ENCODE measurements at places on chromosomes 7 and 10.

DNA sequence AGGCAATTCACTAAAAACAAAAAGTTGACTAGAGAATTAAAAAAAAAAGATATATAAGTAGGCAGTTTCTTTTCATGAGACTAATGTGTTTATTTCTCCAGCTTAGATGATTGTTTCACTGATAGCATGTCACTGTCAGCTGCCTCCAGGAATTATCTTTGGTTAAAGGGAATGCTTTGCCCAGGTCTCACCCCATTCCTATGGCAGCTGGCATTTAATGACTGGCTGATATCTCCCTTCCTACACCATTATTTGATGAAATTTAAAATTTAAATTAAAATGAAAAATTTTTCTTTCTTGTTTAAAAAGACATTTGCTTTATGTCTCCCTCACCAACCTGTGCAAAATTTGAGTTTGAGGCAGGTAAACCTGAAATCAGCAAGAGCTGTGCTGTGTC lies 214.5 kb upstream of the PRSS1 start:
- DNase-seq = no peak

GRCh38 chr7:67484244-67484751 lies 487.7 kb downstream of the TYW1 start:
- peak; percentile 61 for DNase-seq

GRCh38 chr10:128280271-128280670 lies 154.0 kb upstream of the MKI67 start:
- DNase-seq = no peak

DNA sequence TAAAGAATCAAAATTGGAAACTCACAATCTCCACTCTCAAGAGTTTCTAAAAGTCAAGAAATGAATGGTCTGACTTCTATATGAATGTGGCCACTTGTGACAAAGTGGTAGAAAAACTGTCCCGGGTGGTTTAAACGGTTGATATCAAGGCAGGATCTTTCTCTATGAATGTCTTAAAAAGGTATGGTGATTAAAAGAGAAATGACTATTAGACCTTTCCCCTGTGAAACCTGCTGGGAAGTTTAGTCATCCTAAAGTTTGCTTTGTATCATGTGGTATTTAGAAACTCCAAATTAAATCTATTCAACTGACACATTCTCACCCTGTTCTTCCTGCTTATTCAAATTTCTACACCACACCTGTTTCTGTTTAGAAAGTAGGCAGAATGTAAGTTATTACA lies 492.5 kb downstream of the XPNPEP1 start:
- no peak for DNase-seq

- DNase-seq = no peak
Observed at GRCh38 chr10:15118615-15119014, 21.5 kb downstream of the RPP38 start.

DNA sequence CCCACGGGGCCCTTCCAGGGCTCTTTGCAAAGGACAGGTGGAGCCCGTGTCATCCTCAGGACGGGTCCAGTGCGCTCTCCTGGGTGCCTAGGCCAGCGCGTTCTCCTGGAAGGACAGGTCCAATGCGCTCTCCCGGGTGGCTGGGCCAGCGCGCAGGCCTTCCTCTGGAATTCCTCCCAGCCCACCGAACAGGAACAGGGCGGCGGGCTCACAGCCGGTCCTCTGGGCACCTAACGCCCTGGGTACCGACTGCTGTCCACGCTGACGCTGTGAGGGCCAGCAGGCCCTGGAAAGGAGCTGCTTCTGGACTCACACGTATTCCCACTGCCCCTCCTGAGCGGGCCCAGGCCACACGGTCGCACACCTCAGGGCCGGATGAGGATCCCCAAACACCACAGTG lies 49.3 kb downstream of the STK32C start:
- DNase-seq = no peak

- no peak for DNase-seq
Observed at GRCh38 chr7:151553356-151553755, 33.7 kb upstream of the RHEB start.

GRCh38 chr10:98513704-98514103 lies 67.0 kb upstream of the HPS1 start:
- DNase-seq = no peak

- no peak for DNase-seq
Observed at GRCh38 chr7:127820732-127821085, 168.7 kb downstream of the SND1 start.

DNA sequence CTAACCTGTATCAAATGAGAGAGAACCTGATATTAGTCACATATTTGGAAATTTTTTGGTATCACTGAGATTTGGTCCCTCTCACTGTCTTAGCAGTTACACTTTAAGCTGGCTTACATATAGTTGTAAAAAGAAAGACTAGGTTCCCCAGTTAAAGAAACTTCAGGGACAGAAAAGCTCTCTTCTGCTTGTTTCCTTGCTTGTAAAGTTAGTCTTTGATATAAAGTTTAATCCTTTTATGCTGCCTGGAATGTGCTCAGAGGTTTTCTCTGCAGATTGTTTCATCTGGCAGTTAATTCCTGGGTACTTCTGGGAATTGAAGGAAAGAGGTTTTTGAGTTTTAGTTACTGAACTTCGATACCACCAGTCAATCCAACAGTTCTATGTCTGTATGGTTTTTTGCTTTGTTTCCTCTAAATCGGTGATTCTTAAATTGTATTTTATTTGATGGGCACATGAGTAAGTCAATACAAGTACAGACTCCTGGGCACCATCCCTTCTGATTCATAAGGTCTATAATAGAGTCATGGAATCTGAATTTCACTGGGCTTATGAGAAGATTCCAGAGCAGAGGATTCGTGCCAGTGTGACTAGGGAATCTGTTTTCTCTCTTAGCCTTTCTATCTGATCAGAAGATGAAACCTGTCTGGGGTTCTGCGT lies 1080.9 kb upstream of the C7orf33 start:
- peak; percentile 12 for DNase-seq

- DNase-seq = no peak
Observed at GRCh38 chr7:96131525-96131924, 190.4 kb downstream of the SLC25A13 start.

- no peak for DNase-seq
Observed at GRCh38 chr7:55212176-55212575, 153.0 kb upstream of the LANCL2 start.

DNA sequence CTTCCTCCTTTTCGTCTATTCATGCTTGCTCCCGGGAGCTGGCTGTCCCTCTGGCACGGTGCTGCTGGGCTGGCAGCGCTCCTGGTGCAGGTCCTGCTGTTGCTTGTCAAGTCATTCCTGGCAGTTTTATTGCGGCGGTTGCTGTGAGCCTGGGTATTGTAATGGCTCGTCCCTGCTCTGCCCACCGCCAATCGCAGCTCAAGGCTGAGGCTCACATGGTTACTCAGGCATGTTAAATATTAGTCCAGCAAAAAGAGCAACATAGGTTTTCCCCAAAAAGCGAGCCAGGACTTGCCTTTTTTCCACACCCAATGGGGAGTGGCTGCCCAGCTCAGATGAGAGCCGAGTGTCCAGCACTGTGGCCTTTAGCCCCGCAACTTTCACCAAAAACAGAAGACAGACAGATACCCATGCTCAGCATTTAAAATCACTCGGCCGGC lies 492.9 kb upstream of the FOXK1 start:
- peak; percentile 21 for DNase-seq

GRCh38 chr10:100265821-100266485 lies 1.5 kb downstream of the CWF19L1 start:
- DNase-seq = no peak

GRCh38 chr7:28088901-28089714 lies 91.5 kb downstream of the JAZF1 start:
- no peak for DNase-seq

GRCh38 chr10:33952692-33953360 lies 618.4 kb upstream of the NRP1 start:
- DNase-seq = peak; percentile 81

- no peak for DNase-seq
Observed at GRCh38 chr7:135168489-135169140, 1.9 kb downstream of the CYREN start.

GRCh38 chr7:129958643-129959470 lies 6.1 kb upstream of the UBE2H start:
- DNase-seq = peak; percentile 93

DNA sequence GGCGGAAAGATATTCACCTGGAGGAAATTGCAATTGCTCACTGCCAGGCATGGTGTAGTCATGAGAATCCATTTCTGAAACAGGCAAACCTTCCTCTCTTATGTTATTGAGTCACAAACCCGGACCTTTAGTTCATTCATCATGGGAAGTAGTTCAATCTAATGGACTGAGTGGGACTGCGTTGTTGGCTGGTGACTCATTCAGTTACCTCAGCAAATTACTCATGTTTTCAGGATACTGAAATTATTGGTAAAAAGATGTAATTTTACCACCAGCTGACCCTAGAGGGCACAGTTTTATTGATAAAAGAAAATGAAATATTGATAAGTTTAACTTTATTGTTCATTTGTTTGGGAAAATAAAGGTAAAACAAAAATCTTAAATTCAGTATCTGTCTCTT lies 1194.4 kb upstream of the SORCS1 start:
- peak; percentile 85 for DNase-seq

DNA sequence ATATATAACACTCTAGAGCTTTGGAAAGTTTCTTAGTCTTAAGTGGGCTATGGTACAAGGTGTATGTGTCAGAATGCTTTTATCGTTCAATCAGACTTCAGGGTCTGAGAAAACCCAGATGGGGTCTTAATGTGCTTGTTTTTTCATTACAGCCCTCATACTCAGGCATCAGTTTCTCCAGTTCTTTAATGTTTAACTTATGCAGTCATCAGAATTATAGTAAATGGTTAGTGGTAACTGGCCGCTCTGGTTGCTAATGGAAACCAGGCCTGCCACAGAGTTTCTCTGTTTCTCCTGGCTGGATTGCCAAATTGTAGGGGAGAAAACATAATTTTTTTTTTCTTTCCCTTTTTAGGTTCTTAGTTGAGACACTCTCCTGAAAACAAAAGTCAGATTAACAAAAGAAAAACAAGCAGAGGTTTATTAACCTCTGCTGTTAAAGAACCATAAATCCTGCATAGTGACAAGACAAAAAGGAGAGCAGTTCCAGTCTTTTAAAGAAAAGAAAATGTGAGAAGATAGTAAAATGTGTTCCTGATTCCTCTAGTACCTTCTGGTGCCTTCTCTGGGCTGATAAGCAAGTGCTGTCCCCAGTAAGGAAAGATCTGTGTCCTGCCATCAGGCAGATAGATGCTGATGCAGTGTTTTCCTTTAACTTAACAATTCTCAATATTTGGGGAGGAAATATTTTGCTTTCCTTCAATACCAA lies 21.5 kb upstream of the GHITM start:
- no peak for DNase-seq

DNA sequence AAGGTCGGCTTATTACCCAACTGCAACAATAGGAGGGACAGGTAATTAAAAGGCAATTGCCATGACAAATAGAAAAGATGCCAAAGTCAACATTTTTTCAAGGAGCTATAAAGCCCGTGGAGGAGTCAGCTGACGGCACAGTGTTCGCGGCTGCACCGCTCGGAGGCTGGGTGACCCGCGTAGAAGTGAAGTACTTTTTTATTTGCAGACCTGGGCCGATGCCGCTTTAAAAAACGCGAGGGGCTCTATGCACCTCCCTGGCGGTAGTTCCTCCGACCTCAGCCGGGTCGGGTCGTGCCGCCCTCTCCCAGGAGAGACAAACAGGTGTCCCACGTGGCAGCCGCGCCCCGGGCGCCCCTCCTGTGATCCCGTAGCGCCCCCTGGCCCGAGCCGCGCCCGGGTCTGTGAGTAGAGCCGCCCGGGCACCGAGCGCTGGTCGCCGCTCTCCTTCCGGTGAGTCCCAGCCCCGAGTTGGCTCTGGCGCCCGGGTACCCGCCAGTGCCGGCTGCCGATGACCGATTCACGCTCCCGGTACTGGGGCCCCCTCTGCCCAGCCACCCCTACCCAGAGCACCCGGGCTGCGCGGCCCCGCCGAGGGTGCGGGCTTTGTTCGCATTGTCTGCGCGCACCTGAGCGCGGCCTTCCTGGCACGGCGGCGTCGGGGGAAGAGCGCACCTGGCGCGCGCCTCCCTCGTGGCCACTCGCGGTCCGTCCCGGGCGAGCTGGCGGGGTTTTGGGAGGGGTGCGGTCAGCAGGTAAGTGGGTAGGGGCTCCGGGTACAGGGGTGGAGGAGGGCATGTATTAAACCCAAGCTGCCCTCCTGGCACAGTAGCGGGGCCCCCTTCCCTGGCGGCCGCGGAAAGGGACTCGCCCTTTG lies at the start of gene VWA2:
TSS of gene VWA2 (plus strand) at position 138 of the 877 bp plus-strand sequence. CDS start 9,460 bp downstream, outside the sequence.
- no peak for DNase-seq

DNA sequence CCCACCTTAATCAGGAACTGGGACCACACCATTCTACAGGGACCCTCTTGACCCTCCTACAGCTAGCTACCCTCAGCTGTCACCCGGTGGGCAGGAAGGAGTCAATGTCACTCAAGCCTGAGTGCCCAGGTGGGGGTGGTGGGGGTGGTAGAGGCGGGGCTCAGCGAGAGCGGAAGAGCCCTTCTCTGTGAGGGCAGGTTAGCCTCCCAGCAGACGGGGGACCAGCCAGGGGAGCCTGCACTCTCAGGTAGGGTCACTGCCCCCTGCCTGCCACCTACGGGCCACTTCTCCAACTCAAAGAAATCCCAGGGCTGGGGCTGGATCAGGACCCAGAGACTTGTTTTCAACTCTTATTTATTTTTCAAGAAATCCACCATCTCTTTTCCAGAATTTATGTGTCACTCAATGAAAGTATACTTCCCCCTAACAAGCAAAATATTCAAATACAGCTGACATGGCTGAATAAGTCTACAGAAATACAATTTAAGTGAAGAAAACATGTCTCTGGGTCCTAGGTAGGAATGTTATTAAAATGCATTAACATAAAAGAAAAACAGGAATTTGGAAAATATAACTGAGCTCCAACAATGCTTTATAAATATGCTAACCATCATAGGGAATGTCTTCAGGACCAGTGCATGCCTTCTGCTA lies 63.4 kb upstream of the DDC start:
- no peak for DNase-seq

DNA sequence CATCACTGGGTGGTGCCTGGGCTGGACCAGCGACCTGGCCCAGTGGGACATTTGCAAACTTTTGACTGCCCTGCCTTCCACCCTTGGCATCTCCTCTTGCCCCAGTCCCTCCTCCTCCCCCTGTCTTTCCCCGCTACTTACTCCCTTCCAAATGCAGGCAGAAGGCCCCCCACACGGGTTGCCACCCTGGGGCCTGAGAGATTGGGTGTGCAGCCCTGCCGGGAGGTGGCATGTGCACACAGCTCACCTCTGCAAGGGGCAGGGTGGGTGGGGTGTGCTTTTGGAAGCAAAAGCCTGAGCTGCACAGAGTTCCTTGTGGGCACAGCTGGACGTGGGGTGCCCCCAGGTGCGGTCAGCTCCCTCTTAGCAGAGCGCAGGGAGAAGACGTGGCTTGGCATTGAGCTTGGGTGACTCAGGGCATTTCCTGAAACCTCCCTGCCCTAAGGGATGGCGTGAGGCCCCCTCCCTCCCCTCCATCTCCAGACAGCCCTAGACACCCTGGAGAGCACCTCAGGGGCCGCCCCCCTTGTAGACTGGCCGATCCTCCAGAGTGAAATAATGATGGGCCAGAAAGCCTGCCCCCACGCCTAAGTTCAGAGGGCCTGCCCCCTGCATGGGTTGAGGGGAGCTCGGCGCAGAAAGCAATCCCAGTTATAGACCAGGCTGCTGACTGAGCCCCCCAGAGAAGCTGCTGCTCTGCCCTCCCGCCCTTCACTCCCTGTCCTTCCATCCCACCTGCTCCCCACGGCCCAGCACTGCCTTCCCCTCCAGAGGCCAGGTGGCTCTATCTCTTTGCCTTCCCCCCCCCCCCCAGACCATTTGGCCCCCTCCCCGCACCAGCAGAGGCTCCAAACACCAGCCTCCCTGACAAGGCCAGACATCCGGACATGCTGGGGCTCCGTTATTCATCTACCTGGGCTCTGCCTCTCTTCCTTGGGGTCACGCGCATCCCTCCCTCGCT lies 2.3 kb upstream of the SHH start:
- DNase-seq = no peak

- peak; percentile 53 for DNase-seq
Observed at GRCh38 chr10:97762816-97763215, 9.0 kb downstream of the SFRP5 start.

- no peak for DNase-seq
Observed at GRCh38 chr7:152105205-152105604, 79.7 kb downstream of the GALNT11 start.

Data from iris pigment epithelial cell (primary cell).